ENCODE measurements at places on chromosomes 6 and 20.

DNA sequence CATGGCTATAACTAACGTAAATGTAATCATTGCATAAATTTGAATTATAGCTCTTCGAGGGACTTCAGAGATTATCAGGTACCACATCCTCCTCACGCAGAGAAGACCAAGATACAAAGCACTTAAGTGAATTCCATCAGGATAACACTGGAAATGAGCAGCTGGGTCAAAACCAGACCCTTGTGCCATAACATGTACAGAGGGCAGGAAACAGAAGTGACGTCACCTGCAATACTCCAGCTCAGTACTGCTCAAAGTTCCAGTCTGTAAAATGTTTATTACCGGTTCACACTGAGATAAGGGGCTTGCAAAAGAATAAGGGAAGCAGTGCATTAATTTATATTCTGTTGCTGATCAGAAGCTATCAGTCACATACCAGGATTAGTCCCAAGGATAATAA is 45.8 kb downstream of the RGS17 start:
- no peak for DNase-seq

DNA sequence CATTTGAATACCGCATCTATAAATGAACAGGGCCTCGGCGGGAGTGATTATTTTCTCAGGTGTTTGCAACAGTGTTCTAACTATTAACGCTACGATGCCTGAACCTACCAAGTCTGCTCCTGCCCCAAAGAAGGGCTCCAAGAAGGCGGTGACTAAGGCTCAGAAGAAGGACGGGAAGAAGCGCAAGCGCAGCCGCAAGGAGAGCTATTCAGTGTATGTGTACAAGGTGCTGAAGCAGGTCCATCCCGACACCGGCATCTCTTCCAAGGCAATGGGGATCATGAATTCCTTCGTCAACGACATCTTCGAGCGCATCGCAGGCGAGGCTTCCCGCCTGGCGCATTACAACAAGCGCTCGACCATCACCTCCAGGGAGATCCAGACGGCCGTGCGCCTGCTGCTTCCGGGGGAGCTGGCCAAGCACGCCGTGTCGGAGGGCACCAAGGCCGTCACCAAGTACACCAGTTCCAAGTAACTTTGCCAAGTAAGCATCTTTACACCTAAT is 70.9 kb downstream of the HFE start:
- no peak for DNase-seq

GRCh38 chr6:134309983-134310605 is 7.8 kb downstream of the SGK1 start:
- DNase-seq: no peak

GRCh38 chr20:25018841-25019240 is 26.3 kb upstream of the APMAP start:
- DNase-seq: no peak

- DNase-seq: no peak
Measured at GRCh38 chr6:36599791-36600209, 5.6 kb downstream of the SRSF3 start.

GRCh38 chr6:2915150-2915549 is 12.0 kb upstream of the SERPINB9 start:
- no peak for DNase-seq

DNA sequence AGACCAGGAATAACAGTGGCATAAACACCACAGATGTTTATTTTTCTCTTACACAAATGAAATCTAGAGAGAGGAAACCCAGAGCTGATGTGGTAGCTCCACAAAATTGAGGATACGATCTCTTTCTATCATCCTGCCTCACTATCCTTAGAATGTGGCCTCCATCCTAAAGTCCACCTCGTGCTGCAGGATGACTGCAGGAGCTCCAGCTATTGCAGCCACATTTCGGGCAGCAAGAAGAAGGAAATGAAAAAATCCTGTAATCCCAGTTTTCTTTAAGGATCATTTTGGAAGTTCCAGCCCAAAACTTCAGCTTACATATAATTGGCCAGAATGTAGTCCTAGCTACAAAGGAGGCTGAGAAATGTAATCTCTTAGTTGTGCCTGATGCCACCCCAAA is 41.2 kb upstream of the ARFGEF2 start:
- DNase-seq: no peak

DNA sequence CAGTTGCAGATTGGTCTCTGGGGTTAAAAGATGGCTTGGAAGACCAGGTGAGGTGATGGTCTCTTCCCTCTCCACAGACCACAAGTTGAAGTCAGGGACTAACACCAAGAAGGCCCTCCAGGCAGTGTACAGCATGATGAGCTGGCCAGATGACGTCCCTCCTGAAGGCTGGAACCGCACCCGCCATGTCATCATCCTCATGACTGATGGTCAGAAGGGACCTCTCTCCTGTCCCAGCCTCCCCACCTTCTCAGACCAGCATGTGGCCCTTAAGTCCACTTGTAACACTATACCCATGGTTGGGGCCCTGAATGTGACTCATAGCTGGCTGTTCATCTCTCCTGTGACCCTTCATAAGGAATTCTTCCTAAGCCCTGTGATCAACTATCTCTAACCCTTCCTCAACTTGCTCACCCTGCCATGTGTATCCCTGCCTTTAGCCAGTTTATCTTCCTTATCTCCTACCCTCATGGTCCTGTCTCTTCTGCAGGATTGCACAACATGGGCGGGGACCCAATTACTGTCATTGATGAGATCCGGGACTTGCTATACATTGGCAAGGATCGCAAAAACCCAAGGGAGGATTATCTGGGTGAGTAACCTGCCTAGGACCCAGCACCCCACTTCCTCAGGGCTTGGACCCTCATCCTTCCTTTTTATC is 3.0 kb downstream of the CFB start:
- no peak for DNase-seq

- no peak for DNase-seq
Measured at GRCh38 chr6:113112086-113112485, 745.1 kb upstream of the MARCKS start.

DNA sequence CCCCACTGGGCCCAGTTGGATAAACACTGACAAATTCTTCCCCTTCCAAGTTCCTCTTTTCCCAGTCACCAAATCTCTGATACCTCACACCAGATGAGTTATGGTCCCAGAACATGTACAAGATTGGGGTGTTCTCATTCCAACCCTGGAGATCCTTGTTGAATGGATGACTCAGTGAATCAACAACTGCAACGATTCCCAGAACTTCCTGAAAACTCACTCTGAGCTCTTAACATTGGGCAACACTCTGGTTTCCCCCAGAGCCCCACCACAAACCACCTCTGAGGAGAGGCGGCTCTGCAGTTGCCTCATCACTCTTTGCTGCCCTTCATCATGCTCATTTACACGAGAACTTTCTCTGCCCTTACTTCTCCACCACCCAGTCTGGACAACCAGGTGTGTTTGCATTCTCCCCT is 115.2 kb downstream of the MRPL14 start:
- DNase-seq: no peak

GRCh38 chr6:108174371-108175175 is 8.8 kb downstream of the NR2E1 start:
- no peak for DNase-seq

DNA sequence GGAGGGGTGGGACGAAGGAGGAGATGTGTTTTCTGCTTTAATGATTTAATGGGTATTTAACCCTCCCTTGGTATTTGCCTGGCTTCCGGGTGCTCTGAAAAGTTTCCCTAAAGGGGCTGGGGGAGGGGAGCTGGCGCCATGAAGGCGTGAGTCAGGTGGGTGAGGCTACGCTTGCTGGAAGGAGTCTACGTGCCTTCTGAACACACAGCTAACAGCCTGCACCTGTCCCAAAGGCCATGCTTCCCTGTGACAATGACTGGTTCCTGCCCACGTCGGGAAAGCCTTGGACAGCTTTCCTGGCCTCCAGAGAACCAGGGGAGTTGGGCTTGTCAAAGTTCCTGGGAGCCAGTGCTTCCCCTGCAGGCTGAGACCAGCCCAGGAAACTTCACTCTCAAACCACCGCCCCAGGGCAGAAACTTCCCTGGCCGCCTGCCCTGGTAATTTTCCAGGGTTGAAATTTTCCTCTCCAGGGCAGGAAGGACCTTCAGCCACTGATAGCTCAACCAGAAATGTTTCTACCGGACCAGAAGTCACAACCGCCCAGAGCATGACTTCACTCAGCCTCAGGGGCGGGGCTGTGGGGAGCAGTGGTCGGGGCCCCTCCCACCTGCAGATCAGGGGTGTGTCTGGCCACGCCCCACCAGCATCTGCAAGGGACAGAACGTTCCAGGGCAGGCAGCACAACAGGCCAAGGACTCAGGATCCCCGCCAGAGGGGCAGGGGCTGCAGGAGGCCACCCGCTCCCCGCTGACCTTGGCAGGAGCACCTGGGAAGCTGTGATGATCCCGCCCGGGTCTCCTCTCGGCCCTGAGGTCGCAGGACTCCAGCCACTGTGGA is 18.6 kb upstream of the SLCO4A1 start:
- no peak for DNase-seq

DNA sequence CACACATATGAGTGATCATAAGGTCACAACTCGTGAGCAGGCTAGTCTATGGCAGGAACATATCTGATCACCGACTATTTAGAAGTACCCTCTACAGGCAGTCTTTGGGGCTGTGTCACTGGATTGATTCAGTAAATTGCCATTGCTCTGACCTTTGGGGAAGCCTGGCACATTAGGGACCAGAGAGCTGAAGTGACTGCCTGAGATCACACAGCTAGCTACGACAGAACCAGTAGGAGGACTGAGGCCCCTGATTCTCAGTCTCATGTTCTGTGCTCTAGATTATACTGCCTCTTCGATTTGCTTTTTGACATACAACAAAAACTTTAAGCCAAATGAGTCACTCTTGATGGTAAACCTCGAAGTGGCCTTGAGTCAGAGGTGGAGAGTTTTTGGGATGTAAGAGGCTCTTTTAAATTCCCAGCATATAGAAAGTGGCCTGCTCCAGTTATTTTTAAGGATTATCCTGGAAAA is 247.5 kb upstream of the SUPT3H start:
- no peak for DNase-seq

- DNase-seq: no peak
Measured at GRCh38 chr6:164694386-164694785, 615.0 kb downstream of the C6orf118 start.

DNA sequence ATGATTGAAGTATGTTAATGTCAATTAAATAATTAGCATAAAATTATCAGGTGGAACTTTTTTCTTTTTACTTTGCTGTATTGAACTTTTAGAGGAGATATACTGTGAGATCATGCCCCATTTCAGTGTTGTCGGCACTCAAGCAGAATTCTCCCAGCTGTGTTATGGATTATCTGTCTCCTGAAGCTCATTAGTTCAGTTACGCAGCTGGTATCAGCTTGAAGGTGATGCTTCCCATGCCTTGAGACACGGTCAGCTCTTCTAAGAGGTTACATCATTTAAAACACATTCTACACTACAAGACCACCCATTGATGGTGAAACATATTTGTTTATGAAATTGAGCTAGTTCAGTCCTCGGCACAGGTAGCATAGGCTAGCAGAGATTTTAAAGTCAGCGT is 68.9 kb upstream of the PHACTR2 start:
- DNase-seq: no peak

GRCh38 chr6:117469356-117469755 is 13.1 kb upstream of the DCBLD1 start:
- DNase-seq: no peak

- no peak for DNase-seq
Measured at GRCh38 chr20:31948008-31948407, 3.8 kb downstream of the PDRG1 start.

GRCh38 chr20:52404671-52405070 is 213.1 kb upstream of the ZFP64 start:
- DNase-seq: no peak

DNA sequence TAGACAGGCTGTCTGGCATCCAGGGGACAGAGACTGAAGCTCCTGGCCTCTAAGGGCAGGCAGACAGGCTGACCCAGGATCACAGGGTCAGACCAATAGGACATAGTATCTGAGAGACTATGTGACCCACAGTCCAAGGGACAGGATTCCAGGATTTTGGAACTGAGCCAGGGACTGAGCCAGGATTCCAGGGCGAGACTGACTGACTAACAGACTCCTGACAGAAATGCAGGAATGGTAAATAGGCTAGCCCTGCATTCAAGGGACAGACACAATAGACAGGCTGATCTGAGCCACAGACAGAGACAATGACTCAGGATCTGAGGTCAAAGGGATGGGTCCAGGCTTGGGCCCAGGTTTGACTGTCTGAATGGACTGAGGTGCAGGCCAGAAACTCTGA is 19.8 kb downstream of the XKR7 start:
- no peak for DNase-seq

GRCh38 chr6:152298848-152299735 is 338.1 kb downstream of the SYNE1 start:
- DNase-seq: no peak

DNA sequence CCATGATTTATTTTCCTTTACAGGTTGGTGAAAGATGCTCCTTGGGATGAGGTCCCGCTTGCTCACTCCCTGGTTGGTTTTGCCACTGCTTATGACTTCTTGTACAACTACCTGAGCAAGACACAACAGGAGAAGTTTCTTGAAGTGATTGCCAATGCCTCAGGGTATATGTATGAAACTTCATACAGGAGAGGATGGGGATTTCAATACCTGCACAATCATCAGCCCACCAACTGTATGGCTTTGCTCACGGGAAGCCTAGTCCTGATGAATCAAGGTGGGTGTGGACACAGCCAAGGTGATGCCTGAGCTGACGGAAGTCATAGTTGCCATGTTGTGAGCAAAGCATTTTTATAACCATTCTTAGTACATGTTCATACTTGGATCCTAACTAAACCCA is 34.6 kb upstream of the CALHM6 start:
- no peak for DNase-seq

- no peak for DNase-seq
Measured at GRCh38 chr6:116326181-116326671, 44.5 kb upstream of the DSE start.

GRCh38 chr6:8810325-8810724 is 375.0 kb upstream of the SLC35B3 start:
- DNase-seq: no peak

DNA sequence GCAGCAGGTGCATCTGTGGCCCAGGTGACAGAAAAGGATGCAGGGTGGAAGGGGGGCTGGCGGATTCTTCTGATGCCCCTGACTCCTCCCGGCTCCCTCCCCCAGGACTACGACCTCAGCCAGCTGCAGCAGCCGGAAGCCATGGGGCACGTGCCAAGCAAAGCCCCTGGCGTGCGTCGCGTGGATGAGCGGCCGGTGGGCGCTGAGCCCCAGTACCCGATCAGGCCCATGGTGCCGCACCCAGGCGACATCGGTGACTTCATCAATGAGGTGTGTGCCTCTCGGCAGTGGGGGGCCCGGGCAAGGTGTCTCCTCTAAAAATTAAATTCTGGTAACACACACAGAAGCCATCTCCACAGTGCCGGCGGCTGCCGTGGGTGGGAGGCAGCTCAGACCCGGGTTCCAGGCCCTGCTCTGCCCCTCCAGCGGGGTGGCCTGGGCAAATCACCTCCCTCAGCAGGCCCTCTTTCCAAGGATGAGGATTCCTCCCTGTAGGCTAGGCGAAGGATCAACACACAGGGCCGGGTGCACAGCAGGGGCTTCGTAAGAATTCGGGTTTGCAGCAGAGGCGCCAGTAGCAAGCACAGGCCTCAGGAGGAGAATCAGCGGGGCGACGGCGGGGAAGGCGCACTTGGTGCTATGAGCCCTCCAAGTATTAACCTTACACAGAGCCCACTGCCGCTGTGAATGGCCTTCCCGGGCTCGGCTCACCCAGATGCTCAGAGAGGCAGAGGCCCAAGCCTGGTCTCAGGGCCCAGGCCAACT is 131.5 kb downstream of the TAF4 start:
- DNase-seq: no peak

All from NCI-H1436 treated with DMSO at 0.1 percent for 48 hours (cell line).